ENCODE measurements at places on chromosomes 2 and 18. TPM values are rescaled to one million over a fixed set of nuclear protein-coding genes. Genes with fewer than 3 reads are reported as not detected.

WDR35 gene
- total RNA-seq = 8.0 TPM

CLEC4F gene
- total RNA-seq = 2.7 TPM

COBLL1 gene
- total RNA-seq = 114 TPM

GRCh38 chr18:29307231-29307630 lies 1130.3 kb upstream of the CDH2 start:
- DNase-seq = no peak

GRCh38 chr2:101847661-101848339 lies 144.0 kb upstream of the IL1R2 start:
- no peak for DNase-seq

DNA sequence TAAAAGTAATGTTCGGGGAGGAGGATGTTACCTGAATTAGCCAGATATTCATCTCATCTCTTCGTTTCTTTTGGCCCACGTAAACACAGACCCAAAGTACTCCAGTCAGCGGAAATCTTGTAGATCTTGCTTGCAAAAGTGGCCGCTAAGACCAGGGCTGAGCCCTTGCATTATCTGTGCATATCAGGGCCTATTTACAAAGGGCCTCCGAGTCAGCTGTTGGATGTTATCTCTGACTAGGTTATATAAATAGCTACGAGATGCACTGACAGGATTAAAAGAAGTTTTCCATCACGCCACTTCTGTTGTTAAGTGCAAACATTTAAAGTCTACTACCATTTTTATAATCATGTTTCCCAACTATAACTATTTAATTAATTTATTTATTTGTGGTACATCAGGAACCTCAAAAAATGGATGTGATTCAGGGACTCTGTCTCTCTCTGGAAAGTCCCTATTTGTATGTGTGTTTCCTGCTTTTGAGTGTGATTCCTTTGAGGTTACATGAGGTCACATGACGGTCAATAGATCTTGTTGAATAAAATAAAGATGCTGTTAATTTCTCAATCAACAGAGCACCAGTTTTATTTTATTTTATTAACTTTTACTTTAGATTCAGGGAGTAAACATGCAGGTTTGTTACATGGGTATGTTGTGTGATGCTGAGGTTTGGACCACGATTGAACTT lies 46.8 kb upstream of the MBOAT2 start:
- DNase-seq = no peak

DNA sequence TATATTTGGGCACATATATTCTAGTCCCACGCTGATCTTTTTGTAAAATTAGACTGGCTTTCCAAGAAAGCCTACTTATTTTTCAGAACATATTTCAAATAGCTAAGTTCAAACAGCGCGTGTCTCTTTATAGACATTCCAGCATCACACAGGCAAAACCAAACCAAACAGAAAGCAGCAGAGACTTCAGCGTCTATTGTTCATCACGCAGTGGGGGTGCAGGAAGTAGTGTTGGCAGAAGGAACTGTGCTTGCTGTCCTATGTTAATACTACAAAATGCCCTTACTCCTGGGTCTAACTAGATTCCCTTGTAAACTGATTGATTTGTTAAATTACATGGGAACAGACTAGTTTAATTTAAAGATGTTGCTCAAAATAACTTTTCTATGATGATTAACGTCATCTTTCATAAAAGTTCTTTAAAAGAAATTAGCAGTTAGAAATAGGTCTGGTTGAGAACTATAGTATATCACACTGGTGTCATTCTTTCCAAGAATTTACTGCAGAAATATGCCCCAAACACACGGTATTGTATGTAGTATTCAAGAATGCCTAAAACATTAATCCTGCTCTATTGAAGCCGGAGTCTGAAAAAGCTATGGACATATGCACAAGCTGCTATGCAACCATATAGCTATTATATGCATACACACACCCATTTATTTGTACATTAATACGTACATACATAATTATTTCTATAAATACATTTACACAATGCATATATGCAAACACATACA lies 436.3 kb downstream of the CBLN2 start:
- DNase-seq = no peak

DNA sequence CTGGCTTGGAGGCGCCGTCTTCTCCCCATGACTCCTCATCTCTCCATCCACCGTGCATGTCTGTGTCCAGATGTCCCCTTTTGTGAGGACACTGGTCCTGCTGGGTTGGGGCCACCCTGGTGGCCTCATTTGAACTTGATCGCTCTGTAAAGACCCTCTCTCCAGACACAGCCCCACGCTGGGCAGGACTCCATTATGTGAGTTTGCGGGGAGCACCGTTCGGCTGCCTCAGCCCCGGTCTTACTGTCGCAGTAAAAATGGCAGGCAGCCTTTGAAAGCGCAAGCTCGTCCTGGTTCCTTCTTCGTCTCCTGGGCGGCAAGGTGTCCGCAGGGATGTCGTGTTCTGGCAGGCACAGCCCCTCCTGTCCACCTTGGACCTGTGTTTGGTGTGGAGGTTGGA lies 17.7 kb downstream of the NFATC1 start:
- DNase-seq = no peak

- no peak for DNase-seq
Observed at GRCh38 chr2:118065015-118065706, 23.1 kb upstream of the INSIG2 start.

GRCh38 chr2:105631922-105632321 lies 112.8 kb upstream of the NCK2 start:
- DNase-seq = no peak

DNA sequence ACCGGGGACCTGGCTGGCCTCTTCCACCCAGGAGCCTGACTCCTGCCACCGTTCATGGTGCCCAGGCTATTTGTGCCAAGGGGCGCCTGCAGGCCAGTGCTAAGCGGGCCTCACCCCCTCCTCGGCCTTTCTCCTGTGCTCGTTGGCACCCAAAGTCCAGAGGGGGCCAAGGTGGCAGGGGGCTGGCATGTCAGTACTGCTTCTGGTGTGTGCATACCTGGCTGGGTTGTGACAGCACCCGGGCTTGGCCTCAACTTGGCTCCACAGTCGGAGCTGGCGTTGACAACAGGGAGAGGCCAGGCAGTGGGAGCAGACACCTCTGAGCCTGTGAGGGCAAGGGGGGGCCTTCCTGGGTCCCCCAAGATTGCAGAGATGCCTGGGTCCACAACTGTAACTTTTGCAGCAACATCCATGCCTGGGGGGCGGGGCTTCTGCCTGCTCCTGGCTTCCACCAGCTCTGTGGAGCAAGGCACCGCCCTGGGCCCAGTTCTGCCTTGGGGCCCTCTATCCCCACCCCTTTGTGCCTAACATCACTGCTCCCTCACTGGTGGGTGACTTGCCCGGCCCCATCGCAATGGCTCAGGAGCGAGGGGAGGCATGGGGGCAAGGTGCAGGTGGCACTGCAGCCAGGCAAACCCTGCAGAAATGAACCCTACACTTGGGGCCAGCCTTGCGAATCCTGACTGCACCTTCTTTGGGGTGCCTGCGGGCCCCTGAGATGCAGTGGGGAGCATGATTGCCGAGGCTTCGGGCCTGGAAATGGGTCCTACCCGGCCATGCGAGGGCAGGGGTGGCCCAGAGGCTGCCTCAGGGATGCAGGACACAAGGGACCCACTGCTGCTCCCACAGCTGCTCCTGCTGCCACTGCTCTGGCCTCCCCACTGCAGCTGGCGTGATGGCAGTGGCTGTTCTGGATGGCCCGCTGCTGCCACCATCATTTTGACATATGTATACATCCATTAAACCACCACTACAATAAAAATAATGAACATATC lies 35.9 kb downstream of the PTPN4 start:
- DNase-seq = no peak

- no peak for DNase-seq
Observed at GRCh38 chr2:26542676-26543505, 65.0 kb upstream of the OTOF start.

All from omental fat pad (tissue), 4 donors.